ENCODE measurements at places on chromosomes 16 and 17.

DNA sequence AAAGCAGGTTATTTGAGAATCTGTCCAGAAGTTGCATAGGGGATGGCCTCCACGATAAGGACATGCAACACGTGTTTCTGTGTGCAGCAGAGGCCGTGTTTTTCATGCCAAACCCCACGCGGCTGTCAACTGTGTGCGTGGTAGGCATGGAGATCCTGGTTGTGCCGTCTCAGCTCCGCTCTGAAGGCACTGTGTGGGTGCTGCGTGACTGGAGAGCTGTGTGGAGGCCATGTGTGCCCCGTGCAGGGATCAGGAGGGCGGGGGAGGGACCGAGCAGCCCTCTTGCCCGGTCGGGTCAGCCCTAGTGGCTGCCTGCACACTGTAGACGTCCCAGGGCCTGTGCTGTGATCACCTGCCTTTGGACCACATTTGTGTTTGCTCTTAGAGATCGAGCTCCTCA, 74.5 kb downstream of the SEC14L1 start:
- no peak for DNase-seq

- no peak for DNase-seq
Measured at GRCh38 chr16:68086336-68086841, 1.2 kb downstream of the NFATC3 start.

GRCh38 chr17:49130891-49131290, 1.7 kb upstream of the B4GALNT2 start:
- no peak for DNase-seq

- no peak for DNase-seq
Measured at GRCh38 chr17:14630046-14630445, 329.2 kb downstream of the HS3ST3B1 start.

DNA sequence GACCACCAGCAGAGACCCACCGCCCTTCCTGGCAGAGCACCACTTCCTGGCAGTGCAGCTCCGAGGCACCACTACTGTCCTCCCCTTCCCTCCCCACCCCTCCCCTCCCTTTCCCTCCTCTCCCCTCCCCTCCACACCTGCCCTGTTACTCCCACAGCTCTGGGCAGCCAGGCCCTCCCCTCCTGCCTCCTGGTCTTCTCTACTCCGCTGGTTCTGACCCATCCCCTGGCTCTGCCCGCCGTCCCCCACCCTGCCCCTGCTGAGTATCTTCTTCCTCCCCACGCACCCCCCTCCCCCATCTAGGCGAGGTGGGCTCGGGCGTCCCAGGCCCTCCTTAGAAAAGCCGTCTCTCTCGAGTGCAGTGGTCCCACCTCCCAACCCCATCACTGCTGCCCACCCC, 77.7 kb downstream of the AMFR start:
- DNase-seq: no peak

DNA sequence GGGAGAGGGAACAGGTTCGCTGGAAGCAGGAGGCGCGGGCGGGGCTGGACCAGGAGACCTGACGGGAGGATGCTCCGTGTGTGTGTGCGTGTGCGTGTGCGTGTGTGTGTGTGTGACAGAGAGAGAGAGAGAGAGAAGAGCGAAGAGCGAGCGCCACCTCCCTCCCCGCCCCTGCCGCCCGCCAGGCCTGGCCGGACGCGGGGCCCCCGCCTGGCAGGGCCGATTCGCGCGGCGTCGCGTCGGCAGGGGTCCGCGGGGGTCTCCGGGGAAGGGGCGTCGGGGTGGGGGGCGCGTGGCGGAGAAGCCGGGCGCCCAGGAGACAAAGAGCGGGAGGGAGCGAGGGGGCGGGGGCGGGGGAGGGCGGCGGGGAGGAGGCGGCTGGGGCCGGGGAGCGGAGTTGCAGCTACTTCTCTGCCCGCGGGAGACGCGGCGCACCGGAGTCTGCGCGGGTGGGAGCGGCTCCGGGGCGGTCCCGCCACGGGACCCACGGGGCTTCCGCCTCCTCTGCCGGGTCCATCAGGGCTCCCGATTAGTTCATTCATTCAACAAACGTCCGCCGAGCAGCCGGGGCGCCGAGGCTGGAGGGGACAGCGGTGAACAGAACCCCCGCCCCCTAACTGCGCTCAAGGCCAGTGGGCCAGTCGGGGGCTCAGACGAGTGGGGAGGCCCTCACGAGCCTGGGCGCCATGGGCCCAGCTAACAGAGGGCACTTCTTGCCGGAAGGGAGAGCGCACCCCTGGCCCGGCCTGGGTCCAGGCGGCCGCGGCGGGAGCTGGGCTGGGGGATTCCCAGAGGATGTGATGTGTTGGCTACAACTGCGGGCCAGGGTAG, at the start of gene SAMD14:
SAMD14 (minus strand) TSS at position 433 of the 831 bp plus-strand sequence. CDS start 5,201 bp downstream, outside the sequence.
- no peak for DNase-seq

GRCh38 chr16:5019775-5020174, 14.0 kb downstream of the NAGPA start:
- DNase-seq: no peak

- DNase-seq: no peak
Measured at GRCh38 chr16:27228045-27228444, 24.7 kb downstream of the KDM8 start.

DNA sequence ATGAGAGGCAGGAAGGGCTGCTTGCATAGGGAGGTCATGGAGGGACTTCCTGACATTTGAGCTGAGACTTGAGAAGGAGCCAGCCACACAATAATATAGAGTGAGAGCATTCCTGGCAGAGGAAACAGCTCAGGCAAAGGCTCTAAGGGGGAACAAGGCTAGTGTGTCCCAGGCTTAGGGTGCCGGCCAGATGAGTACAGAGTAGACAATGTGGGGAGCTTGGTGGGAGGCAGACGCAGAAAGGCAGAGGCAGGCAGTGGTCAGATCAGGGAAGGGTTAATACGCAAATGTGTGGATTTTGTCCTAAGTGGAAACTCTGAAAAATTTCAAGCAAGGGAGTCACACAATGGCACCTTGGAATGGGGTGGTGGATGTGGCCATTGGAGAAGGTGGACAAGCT, 31.3 kb downstream of the CD300LB start:
- no peak for DNase-seq

GRCh38 chr17:79715943-79716797, 14.6 kb upstream of the ENPP7 start:
- no peak for DNase-seq

- no peak for DNase-seq
Measured at GRCh38 chr17:18377437-18378204, at the start of gene EVPLL. EVPLL (plus strand) TSS chr17:18377778; CDS start chr17:18380938, 3,160 bp downstream.

DNA sequence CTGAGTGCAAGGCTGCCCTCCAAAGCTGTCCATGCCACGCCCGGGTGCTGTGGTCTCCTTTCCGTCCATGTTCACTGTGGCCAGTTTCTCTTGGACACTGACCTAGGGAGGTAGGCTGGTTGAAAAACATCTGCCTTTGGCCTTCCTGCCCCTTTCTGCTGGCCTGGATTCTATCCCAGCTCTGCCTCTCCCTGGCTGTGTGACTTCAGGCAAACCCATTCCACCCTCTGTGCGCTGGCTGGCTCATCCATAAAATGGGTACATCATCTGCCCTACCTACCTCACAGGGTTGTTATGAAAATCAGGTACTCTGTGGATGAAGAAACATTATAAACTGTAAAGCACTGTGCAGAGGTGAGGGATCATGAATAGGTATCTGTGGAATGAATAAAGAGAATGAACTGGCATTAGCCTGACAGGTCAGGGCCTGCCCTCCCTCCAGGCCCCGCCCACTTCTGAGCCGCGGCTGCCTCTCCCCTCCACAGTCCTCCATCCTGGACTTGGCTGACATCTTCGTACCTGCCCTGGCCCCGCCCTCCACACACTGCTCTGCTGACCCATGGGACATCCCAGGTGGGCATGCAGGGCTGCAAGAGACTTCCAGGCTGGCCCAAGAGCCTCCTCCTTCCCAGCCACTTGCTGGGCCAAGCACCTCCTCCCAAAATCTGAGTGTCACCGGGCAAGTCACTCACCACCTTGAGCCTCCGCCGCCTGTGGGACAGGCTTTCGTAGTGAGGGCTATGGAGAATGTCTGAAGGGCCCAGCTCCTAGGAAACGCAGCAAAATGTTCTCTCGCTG, 7.0 kb upstream of the SPATA20 start:
- no peak for DNase-seq

- no peak for DNase-seq
Measured at GRCh38 chr16:25176136-25176535, 40.6 kb upstream of the AQP8 start.

DNA sequence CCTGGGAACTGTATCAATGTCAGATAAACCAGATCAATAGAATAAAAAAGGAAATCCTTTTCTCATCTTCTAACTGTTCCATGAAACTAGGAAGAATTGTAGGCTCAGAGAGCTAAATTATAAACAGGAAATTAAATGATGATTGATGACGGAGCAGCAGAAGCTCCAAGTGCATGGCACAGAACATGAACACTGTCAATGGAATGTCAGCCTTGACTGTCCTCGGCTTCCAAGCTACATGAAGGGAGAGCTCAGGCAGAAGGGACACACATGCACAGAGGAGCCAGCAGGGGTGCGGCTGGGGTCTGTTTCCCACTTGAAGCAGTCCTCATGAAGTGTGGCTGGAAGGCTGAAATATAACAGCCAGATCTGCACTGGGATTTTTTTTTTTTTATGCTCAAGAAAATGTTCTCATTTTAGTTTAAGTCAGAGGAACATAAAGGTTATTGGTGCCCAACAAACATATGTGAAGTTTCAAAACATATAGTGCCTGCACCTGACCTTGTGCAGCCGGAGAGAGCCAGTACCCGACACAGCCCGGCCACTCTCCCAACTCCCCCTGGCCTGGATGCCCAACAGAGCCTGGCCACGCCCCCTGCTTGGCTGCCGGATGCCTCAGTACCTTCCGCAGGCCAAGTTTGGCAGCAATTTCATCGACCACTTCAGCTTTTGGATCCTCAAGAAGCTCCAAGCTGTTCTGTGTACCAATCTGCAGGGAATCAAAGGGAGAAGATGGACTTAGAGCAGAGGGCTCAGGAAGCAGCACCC, 37.0 kb downstream of the NPLOC4 start:
- no peak for DNase-seq

GRCh38 chr16:73048292-73049080, 558 bp upstream of the ZFHX3 start:
- no peak for DNase-seq

GRCh38 chr17:8212312-8213180, 2.2 kb upstream of the AURKB start:
- DNase-seq: no peak

GRCh38 chr17:2237950-2238349, 65.6 kb downstream of the SMG6 start:
- DNase-seq: no peak

DNA sequence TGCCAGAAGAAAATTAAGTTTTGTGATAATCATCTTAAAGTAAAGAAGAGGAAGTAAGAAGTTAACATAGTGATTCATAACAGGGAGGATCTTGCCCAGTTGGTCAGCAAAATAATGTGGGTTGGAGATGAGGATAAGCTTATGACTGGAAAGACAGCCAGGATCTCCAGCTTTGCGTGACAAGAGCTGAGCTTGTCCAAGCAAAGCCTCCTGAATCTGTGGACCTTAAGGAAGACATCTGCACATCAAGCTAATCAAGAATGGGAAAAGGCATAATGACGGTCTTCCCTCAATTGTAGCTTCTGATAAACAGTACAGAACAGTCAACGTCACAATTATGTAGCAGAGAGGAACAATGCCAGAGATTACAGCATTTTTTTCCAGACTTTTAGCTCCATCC, 744.7 kb upstream of the GOT2 start:
- no peak for DNase-seq

GRCh38 chr17:17424552-17424951, 52.2 kb upstream of the MED9 start:
- DNase-seq: no peak

- DNase-seq: no peak
Measured at GRCh38 chr17:81741594-81742452, 29.7 kb downstream of the SLC25A10 start.

DNA sequence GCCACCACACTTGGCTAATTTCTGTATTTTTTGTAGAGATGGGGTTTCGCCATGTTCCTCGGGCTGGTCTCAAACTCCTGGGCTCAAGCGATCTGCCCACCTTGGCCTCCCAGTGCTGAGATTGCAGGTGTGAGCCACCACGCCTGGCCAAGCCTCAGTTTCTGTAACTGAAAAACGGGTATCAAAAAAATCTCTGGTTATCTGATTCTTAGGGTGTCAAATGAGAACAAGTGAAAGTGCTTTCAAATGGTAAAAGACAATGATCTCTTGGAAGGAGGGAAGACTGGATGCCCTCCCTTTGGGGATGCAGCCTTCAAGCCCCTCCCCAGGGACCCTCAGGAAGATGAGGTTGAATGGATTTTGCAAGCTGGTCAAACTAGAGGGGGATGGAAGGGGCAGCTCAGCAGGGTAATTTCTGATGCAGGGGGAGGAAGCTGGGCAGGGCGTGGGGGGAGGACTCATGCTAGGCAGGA, 22.3 kb downstream of the ARHGAP23 start:
- no peak for DNase-seq

DNA sequence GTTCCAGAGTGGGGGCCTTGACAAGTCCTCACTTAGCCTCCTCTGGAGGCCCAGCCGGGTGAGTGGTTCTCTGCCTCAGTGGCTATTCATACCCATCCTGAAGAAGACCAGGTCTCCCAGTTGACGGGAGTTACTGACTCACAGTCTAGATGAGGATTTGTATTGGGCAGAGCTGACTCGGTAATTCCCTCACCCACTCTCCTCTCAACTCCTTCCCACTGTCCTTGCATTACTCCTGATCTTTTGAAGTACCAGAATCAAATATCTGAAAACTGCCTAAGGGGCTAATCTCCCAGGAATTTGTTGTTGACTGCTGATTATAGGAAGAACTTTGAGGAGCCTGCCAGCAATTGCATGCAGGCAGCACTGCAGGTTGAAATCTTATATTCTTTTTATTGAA, 14.2 kb downstream of the SAP30BP start:
- no peak for DNase-seq

GRCh38 chr16:10997485-10997884, 53.1 kb downstream of the CLEC16A start:
- no peak for DNase-seq

- peak; percentile 51 for DNase-seq
Measured at GRCh38 chr17:80761110-80761871, 216.7 kb downstream of the RPTOR start.
